ENCODE measurements at places on chromosomes 5 and 9. TPM values are rescaled to one million over a fixed set of nuclear protein-coding genes. Genes with fewer than 3 reads are reported as not detected.

DNA sequence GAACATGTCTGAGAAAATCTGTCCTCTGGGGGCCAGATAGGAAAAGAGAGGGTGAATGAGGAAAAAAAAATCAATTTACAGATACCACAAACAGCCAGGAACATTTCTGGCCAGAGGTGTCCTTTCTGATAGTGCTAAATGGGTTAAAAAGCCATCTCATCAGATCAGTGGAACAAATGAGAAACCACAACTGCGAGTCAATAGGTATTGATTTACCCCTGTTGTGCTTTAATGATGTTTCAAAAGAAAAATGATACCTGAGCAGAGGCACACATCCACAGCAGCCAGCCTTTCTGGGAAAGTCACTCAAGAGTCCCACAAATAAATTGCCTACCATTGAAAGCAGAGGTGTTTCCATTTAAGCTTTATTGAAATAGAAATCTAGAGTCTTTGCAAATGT, 79.3 kb upstream of the PTGER4 start:
- no peak for DNase-seq

The PRR16 gene
- 3.7 TPM for polyA plus RNA-seq

The PCDHB14 gene
- 10.1 TPM for polyA plus RNA-seq

DNA sequence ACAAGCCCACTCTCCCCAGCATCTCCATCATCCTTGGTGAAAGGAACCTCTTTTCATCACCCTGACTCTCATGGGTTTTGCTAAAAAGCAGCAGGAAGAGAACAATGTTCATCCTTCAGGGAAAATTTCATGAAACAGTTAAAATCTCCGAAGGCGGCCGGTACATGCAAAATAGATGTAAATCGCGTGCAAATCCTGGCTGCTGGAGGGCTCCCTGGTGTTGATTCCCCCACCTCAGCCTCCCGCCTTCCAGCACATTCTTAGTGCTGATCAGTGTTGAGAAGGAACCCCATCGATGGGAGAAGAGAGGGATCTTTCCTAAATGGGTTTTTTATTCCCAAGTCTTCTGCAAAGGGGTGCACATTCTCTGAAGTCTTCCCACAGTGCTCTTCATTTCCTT, 8.7 kb upstream of the GFI1B start:
- DNase-seq = no peak

- DNase-seq = no peak
These were observed 16.1 kb upstream of the CRB2 start for GRCh38 chr9:123339666-123340510.

The SEMA5A gene
- polyA plus RNA-seq = 32.5 TPM

The ARRDC3 gene
- polyA plus RNA-seq = 140 TPM

- no peak for DNase-seq
These were observed 184.1 kb downstream of the CCDC192 start for GRCh38 chr5:127887282-127887681.

- DNase-seq = no peak
These were observed 15.4 kb downstream of the SHLD3 start for GRCh38 chr5:65640240-65640639.

The RELL2 gene
- polyA plus RNA-seq = 1.4 TPM

- no peak for DNase-seq
These were observed 79.7 kb upstream of the SMIM23 start for GRCh38 chr5:171705830-171706468.

Measured in renal pelvis (tissue), 12 donors.